Upper lobe of left lung (tissue), 6 donors: ENCODE measurements at places on chromosomes 16 and 17.

DNA sequence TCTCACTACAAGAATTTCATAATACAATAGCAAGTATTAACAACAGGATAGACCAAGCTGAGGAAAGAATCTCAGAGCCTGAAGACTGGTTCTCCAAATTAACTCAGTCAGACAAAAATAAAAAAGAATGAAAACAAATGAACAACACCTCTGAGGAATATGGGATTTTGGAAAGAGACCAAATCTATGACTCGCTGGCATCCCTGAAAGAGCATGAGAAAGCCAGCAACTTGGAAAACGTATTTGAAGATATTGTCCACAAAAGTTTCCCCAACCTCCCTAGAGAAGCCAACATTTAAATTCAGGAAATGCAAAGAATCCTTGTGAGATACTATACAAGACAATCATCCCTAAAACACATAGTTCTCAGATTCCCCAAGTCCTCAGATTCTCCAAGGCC, 20.9 kb downstream of the NLRP1 start:
- DNase-seq: no peak

DNA sequence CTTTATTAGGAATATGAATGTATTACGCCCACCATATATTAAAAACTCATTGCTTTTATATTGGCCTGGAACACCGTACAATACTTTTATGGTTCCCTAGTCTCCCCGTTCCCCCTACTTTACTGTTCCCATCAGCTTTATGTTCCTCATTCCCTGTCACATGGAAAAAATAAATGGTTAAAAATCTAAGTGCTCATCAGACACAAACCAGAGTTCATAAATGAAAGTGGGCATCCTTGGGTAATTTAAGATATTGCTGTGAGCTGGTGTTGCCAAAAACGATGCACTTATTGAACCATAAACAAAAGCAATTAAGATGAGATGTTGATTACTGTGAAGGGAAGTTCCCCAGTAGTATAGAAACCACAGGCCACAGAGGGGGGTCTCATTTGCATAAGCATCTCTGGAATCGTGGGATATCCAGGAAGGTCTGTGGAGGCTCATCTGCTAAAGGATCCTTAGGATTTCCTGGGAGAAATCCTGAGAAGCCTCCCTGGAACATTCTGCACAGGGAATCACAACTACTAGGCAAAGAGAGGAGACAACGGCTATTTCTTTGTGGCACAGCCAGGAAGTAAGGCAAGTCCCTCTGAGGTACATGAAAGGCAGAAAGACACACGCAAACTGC, 591.4 kb upstream of the CDH11 start:
- no peak for DNase-seq

- DNase-seq: no peak
These were observed 104.4 kb downstream of the CMIP start for GRCh38 chr16:81548876-81549546.

DNA sequence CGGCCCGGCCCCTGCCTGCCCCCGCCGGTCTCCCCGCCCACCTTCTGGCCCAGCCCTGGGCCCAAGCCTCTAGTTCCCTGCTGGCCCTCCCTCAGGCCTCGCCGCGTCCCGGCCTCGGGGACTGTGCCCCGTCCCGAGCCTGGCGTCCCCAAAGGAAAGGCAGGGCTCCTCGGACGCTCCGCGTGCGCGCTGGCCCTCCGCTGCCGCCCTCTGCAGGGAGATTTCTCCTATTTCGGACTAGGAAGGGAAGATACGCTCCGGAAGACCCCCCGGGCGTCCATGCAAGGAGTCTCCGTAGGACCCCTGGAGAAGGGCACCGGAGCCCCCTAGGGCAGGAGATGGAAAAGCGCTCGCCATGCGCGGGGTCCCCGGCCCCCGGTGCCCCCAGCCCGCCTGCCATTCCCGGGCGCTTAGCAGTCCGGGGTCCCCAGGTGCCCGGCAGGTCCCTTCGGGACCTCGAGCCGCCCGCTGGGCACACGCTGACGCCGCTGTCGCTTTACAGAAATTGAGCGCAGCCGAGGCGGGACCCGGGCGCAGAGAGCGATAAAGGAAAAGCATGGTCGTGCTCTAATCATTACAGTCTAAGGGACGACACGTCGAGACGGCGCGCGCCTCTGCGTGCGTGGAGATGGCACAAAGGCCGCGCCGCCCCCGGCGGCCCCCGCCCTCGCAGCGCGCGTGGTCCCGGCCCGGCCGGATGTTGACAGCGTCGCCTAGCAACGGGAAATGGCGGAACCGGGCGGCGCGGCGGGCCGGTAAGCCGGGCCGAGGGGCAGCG, at the start of gene CCDC40:
TSS of gene CCDC40 (plus strand) at position 706 of the 778 bp plus-strand sequence. CDS start at position 727, 21 bp downstream.
- peak; percentile 85 for DNase-seq

DNA sequence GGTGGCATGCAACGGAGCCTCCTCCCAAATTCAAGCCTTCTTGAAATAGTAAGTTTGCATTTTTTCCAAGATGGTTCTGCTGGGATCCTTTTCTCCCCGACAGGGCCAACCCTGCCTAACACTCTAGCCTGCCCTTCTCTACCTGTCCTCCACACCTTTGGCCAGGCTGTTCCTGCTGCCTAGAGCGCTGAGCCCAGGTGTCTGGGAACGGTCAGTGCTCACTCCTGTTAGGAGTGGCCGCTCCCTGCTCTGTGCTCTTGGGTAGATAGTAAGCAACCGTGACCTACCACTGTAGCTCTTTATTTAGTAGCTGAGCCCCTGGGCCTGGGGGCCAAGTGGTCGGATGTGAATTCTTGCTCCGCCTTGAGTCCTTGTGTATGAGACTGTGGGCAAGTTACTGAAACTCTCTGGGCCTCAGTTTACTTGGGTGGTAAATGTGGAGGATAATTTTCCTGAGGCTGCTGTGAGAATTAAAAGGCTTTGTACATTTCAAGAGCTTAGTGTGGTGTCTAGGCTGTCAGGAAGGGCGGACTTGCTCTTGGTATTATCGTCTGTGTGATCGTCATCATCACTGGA, 44.0 kb upstream of the GSE1 start:
- peak; percentile 57 for DNase-seq

DNA sequence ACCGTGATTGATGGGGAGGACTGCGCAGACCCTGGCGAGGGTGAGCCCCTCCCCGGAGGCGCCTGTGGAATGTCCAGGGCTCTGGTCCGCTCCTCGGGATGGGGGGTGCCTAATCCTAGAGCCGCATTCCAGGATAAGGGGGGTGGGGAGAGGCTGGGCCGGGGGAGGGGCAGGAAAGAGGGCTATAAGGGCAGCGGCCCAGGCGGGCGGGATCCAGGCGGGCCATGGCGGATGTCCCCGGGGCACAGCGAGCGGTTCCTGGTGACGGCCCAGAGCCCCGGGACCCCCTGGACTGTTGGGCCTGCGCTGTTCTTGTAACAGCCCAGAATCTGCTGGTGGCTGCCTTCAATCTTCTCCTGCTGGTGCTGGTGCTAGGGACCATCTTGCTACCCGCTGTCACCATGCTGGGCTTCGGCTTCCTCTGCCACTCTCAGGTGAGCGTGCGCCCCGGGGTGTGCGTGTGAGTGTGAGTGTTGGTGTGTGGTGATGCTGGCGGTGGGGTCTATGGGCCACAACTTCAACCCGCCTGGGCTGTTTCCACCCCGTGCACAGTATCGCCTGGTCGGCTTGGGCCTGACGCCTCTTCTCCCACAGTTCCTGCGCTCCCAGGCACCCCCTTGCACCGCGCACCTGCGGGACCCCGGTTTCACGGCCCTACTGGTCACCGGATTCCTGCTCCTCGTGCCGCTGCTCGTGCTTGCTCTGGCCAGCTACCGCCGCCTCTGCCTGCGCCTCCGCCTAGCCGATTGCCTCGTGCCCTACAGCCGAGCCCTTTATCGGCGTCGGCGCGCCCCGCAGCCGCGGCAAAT, at the start of gene TMEM88:
TSS of gene TMEM88 (plus strand) at position 216 of the 809 bp plus-strand sequence. CDS start at position 225, 9 bp downstream.
- peak; percentile 86 for DNase-seq

DNA sequence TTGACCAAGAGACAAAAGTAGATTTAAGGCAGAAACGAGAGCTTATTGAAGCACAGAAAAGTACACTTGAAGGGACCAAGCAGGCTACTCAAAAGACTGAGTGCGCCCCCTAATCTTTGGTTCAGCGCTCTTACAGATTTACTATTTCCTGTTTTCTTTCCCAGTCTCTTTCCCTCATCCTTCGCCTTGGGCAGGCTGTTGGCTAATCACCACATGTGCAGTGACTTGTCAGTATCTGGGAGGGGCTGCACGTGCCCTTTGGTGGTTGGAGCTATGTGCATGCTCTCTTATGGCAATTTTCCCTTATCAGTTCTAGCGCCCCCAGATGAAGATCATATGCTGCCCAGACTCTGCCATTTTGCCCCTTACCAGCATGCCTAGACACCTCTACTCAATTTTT, 35.4 kb upstream of the SHISA6 start:
- no peak for DNase-seq

- DNase-seq: no peak
These were observed 210.3 kb downstream of the SNX29 start for GRCh38 chr16:12186774-12187335.

- no peak for DNase-seq
These were observed 9.9 kb downstream of the ITPRIPL2 start for GRCh38 chr16:19123535-19124178.

- DNase-seq: peak; percentile 82
These were observed 21.7 kb downstream of the CENPX start for GRCh38 chr17:82000803-82001570.

DNA sequence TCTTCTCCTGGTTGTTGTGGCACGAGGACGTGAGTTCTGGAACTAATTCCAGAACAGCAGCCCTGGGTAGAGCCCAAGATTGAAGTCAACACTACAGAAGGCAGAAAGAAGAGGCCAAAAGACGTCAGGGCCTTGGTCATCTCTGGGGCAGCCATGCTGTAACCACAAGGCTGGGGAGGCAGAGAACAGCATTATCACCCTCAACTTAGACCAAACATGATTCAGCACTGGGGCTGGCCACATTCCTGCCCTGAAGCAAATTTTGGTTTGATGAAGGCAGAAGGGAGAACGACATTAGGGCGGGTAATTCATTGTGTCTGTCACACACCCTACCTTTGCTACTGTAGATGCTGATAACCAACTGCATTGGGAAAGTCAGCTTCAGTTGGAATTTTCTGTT, 9.7 kb upstream of the ALOX15B start:
- no peak for DNase-seq

DNA sequence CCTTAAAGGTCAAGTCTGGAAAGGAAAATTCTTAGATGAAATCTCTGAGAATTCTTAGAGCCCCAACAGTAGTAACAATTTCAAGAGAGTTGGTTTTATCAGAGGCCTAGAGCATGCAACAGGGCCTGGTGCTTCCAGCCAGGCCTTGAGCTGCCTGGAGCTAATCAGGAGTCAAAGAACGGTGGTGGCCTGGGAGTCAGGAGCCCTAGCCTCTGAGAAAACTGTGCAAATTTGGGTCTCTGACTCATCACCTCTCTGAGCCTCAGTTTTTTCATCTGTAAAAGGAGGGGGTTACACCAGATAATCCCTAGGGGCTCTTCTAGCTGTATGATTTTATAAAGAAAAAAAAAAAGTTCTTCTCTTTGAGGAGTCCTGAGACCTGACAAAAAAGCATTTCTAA, 227.3 kb upstream of the RPL38 start:
- no peak for DNase-seq

DNA sequence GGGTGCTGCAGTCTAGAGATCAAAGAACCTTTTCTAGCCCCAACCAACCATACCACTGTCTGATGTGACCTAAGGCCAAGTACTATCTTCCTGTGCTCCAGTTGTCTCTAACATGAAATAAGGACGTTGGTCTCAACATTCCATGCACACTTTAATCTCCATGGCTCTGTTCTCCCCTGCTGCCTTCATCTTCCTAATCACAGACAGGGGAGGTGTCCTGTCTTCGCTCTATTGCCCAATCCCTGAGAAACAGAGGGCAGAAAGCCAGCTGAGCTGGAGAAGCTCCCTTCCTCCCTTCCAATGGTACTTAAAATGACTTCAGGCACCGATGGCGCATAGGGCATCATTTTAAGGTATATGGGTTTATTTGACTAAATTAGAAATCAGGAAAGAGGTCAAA, 148.9 kb upstream of the GNAO1 start:
- DNase-seq: no peak
